ENCODE measurements at places on chromosomes 13 and 19.

GRCh38 chr13:47036294-47037008 is 139.6 kb upstream of the HTR2A start:
- DNase-seq: no peak

DNA sequence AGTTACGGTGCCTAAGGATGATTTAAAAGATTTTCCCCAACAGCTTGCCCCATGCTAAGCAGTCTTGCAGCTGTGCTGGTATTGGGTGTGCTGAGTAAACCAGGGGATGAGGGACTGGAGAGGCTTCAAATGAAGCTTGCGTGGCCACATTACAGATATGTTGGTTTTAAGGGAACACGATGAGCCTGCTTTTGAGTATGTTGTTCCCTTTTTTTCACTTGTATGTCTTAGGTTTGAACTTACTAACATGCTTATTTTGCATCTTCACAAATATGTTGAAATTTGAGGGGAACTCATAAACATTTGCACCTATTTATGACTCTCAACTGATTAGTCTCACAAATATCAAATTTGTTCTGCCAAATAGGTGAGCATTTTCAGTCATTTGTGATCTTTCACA is 2.0 kb upstream of the IL17D start:
- no peak for DNase-seq

GRCh38 chr13:24006520-24007248 is 109.4 kb upstream of the C1QTNF9B start:
- no peak for DNase-seq

DNA sequence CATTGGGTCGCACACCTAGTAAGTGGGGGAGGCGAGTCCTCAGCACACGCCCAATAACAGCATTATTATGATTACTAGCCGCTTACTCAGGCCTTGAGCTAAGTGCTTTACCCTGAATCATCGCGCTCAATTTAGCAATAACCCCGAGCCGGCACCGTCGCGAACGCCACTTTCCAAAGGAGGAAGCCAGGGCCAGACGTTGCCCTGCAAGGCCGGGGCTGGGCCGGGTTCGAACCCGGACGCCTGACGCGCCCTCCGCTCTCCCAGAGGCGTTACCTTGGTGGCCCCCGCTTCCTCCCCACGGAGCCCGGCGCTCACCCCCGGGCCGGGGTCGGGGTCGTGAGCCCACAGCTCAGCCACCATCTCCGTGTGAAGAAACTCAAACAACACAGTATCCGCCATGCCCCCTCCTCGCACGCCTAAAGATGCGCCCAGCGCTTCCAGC is at the start of gene TRAPPC6A:
TSS of gene TRAPPC6A (minus strand) at position 421 of the 445 bp plus-strand sequence. CDS start at position 402, 19 bp downstream.
- no peak for DNase-seq

- no peak for DNase-seq
These were observed 9.6 kb downstream of the KLK5 start for GRCh38 chr19:50943074-50943828.

All from stimulated activated CD4-positive, alpha-beta T cell treated with anti-CD3 and anti-CD28 coated beads, Interleukin-1b, Interleukin-23, amount 100 ng/mL, for 48 hours (primary cell).